ENCODE measurements at places on chromosomes 5 and 9.

GRCh38 chr9:129156163-129156562 is 21.9 kb downstream of the IER5L start:
- DNase-seq, result no peak

DNA sequence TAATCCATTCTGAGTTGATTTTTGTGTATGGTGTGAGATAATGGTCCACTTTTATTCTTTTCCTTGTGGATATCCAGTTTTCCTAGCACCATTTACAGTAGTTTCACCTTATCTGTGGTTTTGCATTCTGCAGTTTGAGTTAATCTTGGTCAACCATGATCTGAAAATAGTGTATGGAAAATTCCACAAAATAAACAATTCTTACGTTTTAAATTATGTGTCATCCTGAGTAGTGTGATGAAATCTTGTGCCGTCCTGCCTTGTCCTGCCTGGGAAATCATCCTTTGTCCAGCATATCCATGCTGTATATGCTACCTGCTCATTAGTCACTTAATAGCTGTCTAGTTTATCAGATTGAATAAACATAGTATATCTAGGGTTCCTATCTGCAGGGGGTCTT is 42.1 kb downstream of the CDC42SE2 start:
- no peak for DNase-seq

GRCh38 chr9:115694014-115694413 is 459.6 kb upstream of the PAPPA start:
- DNase-seq, result no peak

- DNase-seq, result no peak
Measured at GRCh38 chr5:95134326-95134725, 150.6 kb downstream of the MCTP1 start.

DNA sequence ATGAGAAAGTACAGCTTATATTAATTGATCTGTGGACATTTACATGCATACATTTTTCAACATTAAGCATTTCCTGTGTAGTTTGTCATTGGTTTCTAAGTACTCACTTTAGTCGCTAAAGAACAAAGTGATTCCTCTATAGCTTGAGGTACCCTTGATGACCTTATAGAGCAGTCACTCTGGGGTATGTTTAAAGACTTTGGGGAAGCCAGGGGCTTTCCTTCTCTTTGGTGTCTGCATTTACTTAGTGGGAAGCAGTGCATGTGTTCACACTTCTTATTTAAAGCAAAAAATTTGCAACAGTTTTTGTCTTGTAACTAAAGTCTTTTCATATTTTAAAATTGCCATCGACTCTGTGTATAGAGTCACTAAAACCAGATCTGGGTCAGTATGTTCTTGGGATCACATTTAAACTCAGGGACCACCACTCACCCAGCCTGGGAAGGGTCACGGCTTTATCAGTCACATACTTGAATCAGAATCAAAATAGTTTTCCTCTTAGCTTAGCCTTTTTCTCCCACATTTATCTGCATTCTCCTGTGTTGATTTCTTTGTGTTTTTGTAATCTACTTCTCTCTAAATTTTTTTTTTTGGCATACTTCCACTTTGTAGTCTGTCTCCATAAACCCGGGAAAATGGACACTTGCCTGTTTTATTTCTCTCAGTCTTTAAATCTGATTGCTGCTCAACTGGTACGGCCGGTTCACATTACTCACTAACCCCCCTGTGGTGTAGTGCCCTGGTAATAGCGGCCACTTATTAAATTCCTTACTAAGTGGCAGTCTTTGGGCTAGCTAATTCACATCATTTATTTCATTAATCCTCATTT is 143.9 kb upstream of the FBN2 start:
- no peak for DNase-seq

- DNase-seq, result no peak
Measured at GRCh38 chr9:115615000-115615401, 497.0 kb upstream of the TNC start.

- no peak for DNase-seq
Measured at GRCh38 chr9:123925161-123925560, 4.8 kb downstream of the DENND1A start.

- no peak for DNase-seq
Measured at GRCh38 chr9:130304116-130304515, 38.6 kb downstream of the HMCN2 start.

DNA sequence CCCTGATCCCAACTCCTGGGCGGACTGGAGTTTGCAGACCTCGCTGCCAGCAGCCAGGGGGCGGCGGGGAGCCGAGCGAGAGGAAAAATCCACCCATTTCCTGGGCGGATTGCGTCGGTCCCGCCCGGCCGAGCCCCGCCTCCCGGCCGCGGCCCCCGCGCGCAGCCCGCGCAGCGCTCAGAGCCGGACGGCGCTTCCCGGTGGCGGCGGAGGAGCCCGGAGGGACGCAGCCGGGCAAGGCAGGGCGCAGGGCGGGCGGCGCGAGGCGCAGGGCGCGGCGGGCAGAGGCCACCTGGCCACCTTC is at the start of gene OLFM1:
OLFM1 (plus strand) TSS at position 180 of the 304 bp plus-strand sequence. CDS start 322 bp downstream, outside the sequence.
- no peak for DNase-seq

DNA sequence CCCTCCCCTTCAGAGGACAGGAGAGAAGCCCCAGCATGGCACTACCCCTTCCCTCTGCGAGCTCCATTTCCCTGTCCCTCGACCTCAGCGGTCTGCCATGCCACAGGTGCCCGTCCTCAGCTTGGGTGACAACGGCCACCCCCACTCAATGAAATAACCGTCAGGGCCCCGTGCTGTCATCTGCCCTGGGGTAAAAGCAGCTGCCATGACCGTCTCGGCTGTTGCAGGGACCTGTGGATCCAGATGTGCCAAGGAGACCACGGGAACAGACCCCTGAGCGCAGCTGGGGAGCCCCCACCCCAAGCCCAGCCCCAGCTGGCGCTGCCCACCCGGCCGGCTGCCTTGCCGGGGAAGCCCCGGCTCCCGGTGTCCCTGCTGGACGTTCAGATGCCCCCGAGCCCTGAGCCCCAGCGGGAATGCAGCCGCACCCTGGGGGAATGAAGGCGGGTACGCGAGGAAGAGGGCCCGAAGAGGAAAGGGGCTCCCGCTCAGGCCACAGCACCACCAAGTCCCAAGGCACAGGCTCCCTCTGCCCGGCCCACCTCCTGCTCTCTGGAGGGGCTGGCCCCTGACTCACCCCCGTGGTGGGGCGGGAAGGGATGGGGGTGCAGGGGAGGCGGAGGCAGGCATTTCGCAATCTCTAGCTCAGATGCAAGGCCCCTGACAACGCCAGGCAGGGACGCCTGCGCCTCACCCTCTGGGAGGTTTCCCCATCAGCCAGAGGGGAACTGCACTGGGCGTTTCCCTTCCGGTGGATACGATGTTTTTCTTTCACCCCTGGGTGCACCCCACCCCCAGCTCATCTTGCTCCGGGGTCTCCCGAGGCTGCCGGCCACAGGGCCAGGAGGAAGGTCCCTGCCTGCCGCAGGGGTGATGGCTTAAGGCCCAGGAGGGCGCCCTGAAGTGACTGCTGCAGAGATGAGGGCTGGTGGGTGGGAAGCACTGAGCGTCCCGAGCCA is 49.2 kb downstream of the NACC2 start:
- no peak for DNase-seq

GRCh38 chr5:43840424-43841125 is 237.6 kb downstream of the NNT start:
- DNase-seq, result no peak

DNA sequence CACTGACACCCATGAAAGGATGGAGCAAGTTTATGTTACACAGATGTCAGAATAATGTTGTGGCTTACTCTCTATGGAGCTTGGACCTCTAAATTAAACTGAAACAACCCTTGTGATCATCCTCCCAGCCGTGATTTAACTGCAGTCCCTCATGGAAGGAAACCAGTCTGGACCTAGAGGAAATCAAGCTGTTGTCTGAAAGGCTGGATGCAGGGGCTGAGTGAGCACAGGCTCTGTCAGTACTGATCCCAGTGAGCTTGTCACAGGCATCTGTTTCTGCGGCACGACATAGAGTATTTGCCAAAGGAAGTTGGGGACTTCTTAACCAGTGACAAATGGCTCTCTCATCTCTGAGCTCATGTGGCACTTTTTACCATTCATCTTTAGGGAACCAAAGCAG is 282.9 kb upstream of the MAP3K1 start:
- no peak for DNase-seq

Data from DMS 273 treated with DMSO at 0.1 percent for 48 hours (cell line).